ENCODE measurements at places on chromosomes 11 and 22.

DNA sequence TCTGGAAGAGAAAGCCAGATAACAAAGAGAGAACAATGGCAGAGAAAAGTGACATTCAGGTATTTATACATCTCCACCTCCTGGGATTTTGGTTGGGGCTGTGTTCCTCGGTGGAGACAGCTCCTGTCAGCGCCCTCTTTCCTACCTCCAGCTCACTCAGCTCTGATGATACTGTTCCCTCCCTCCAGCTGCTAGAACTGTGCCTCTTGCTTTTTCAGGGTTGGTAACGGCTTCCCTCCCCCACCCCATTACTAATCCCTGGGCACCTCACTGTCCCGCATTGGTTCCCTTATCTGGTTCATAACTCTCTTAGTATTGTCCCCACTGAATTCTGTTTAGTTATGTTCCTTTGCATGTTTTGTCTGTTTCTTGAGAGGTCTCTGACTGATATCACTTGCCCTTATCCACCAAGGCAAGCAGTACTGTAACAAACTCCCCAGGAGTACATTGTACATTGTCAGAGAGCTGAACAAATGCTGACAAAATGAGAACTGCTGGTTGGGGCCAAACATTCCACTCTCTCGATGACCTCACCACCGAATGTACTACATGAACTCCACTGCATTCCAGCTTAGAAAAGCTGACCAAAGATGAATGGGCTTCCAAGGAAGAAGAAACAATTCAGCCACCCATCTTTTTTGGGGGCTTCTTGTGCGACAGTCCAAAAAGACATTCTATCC is 5.7 kb upstream of the FBXO3 start:
- no peak for DNase-seq

DNA sequence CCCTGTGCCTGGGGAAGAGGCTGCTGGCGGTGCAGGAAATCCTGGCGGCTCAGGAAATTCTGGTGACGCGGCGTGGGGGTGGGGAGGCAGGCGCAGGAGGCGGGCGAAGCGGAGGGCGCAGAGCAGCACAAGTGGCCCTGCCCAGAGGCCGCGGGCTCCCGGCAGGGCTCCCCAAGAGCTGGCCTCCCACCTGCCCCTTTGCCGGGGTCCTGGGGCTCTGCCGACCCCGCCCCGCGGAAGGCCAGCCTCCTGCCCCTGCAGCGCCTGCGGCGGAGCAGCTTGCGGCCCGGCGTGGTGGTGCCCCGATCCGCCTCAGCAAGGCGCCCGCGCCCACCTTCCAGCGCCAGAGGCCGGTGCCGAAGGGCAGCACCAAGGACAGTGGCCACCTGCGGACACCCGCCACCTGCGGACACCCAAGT is 100.2 kb upstream of the OR4C13 start:
- DNase-seq, result no peak

- no peak for DNase-seq
Observed at GRCh38 chr22:43561415-43562178, 149.8 kb downstream of the MPPED1 start.

DNA sequence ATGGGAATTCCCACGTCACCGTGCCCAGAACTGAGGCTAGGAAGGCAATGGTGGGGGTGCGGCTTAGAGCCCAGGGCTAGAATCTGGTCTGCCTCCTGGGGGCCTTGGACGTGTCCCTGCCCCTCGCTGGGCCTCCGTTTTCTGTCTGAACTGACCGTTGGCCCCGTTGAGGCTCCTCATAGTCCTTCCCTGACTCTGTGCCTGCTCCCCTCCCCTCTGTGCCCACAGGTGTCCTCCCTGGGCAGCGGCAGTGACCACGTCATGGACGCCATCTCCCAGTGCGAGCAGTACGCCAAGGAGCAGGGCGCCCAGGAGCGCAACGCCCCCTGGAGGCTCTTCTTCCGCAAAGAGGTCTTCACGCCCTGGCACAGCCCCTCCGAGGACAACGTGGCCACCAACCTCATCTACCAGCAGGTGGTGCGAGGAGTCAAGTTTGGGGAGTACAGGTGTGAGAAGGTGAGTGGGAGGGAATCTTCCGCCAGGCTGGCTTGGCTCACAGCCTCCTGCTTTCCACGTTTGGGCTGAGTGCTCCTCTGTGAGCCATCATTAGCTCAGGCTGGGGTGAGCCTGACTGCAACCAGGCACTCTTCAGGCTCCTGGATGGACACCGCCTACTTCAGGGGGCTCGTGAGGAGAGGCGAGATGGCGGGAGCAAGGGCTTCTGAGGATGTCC is 63.9 kb downstream of the MYO7A start:
- DNase-seq, result peak; percentile 47

- DNase-seq, result no peak
Observed at GRCh38 chr22:49298834-49299750, 528.6 kb downstream of the BRD1 start.

DNA sequence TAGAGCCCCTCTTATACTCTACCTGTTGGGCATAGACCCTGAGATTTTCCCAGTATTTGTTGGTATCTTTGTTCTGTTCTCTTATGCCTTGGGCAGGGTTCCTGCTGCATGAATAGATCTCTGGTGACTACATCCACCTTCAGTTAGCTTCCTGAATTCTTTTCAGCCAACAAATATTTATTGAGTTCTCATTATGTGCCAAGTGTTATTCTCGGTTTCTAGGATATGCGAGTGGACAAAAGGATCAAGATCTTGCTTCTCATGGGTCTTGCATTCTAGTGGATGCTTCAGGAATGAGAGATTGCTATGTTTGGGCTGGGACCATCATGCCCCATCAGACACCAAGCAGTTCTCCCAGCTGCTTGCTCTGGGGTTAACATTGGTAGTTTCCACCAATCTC is 340.0 kb downstream of the METTL15 start:
- no peak for DNase-seq

DNA sequence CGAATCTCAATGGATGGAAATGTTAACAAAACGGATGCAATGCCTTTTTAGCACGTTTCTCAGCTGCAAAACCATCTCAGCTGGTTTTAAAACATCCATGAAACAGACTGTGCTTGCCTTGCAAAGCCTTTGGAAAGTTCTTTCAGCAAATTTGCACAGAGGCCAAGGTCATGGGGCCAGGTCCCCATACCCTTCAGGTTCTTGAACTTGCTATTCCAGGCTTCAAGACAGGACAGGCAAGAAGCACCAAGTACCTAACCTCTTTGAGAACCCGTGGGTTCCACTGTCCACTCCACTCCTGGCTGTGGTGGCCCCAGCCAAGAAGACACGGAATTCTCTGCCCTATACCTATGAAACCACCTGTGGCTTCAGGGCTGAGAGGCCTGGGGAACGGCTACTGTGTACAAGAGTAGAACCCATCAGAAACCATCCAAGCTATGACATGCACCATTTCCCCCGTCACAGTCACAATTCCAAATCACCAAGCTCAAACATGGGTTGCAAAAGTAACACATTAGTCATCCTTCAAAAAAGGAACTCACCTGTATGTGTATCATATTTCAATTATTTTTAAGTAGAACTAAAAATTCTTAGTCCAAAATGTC is 17.0 kb downstream of the TNKS1BP1 start:
- no peak for DNase-seq

DNA sequence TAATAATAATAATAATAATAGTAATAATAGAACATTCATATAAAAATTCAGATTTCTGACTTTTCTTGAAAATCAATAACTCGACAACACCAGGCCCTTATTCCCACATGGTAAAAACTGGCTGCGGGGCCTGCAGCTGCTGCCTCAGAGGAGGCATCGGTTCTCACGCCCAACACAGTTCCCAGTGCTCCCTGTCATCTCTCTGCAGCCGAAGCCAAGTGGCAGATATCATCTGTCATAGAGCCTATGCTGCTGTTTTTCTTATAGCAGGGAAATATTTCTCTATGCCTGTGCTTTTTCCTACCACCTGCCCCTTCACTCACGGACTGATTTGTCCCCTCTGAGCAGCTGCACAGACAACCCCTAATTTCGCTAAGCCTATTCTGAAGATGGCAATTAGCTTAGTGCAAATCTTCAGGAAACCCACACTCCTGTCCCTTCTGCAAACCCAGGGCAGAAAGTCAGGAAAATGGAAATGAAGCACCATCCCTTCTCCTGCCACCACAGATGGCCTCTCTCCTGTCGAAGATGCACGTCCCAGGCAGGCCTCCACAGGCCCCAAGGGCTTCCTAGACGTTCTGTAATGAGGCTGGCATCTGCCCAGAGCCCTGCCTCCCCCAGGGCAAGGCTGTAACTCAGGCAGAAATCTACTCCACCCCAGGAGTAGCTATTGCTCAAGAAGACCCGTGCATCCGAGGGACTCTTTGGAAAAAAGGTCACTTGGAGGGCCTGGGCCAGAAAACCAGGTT is 66.7 kb downstream of the SYN3 start:
- DNase-seq, result no peak

- no peak for DNase-seq
Observed at GRCh38 chr11:128643661-128644317, 50.1 kb upstream of the FLI1 start.

GRCh38 chr11:44861849-44862557 is 88.7 kb downstream of the TP53I11 start:
- no peak for DNase-seq

GRCh38 chr11:13954591-13954990 is 7.9 kb upstream of the SPON1 start:
- DNase-seq, result no peak

- DNase-seq, result no peak
Observed at GRCh38 chr11:124915541-124916369, 3.3 kb upstream of the HEPN1 start.

- DNase-seq, result no peak
Observed at GRCh38 chr11:108536783-108537182, 38.6 kb upstream of the POGLUT3 start.
